Omental fat pad (tissue), 4 donors: ENCODE measurements at places on chromosomes 2 and 18.

DNA sequence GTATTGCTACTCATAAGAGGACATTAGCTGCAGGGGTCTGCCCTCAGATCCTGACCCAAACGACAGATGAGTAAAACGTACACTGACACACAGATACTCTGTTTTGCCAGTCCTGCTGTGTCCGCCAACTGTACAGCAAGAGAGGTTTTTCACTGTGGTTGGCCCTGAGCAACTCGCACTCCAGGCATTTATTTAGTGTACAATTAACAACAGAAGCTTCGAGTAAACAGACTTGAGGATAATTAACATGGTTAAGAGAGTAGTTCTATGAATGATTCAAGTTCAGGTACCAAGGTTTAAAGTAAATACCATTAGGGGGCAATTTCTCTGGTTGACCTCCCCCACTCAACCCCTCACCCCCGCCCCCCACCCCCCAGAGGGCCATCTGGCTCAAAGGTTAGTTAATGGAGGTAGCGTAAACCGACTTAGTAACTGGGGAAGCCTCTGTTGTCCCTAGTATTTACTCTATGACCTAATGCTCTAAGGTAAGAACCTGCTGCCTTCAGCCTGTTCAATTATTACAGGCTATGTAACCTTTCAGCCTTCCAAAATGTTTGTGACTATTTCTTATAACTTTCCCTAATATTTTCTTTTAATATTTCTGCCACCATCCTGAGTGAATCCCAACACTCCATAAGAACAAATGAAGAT lies 103.9 kb upstream of the XIRP2 start:
- no peak for DNase-seq

DNA sequence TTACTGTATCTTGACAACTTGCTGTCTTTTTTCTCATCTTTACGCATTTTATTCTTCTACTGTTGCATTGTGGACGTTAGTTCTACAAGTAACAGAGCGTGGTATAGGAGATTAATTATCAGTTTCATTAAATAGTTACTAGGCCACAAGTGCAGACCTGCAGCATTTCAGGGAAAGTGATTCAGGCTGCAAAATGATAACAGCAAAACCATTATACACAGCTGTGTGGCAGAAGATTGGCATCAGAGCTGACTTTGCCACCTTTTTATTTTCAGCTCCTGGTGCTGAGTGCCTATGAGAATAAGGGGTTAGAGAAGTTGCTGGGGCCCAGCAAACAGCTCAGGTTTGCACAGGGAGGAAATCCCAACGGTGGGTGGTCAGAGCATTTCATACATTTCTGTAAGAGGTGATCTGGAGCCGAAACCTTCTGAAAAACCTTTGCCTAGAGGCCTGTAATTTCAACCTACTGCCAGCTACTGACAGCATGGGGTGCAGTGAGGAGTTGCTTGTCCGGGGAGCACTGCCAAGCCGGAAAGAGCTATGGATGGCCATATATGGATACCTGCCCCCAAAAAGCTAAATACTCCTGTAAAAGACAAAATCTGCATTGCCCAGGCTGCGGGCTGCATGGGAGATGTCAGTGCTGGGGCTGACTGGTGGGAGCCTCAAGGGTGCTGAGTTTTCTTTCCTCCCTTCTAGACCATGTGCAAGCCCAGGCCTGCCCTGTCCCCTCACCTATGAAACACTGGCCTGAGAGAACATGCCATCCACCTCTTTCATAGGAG lies 2.7 kb upstream of the CCBE1 start:
- DNase-seq: no peak

DNA sequence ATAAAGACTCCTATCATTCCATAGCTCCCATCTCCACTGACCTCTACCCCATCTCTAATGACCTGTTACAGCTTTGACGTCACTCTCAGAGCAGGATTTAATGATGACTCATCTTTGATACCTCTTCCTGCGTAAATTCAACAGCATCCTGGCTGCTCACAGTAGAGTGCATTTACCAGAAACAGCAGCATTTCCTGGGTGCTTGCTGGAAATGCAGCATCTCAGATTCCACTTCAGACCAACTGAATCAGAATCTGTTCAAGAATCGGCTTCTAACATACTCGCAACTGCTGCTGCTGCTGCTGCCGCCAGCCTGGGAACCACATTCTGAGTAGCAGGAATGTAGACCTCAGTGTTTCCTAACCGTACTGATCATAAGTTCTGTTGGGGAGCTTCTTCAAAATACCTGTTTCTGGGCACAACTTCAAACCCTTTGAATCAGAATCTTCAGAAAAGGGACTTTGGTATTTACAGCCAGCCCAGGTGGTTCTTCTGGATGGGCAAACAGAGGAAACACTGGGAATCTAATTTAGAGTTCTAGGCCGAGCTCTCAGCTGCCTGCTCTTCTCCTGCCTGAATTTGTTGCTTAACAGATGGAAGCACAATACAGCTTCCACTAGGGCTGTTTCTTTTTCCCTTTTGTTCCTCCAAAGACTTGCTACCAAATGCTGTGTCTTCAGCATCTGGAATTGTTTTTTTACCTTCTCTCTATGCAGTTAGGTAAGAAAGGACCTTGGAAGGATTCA lies 241.4 kb downstream of the NCKAP5 start:
- DNase-seq: no peak

- no peak for DNase-seq
These were observed 186.0 kb downstream of the DPP10 start for GRCh38 chr2:114628481-114628880.

DNA sequence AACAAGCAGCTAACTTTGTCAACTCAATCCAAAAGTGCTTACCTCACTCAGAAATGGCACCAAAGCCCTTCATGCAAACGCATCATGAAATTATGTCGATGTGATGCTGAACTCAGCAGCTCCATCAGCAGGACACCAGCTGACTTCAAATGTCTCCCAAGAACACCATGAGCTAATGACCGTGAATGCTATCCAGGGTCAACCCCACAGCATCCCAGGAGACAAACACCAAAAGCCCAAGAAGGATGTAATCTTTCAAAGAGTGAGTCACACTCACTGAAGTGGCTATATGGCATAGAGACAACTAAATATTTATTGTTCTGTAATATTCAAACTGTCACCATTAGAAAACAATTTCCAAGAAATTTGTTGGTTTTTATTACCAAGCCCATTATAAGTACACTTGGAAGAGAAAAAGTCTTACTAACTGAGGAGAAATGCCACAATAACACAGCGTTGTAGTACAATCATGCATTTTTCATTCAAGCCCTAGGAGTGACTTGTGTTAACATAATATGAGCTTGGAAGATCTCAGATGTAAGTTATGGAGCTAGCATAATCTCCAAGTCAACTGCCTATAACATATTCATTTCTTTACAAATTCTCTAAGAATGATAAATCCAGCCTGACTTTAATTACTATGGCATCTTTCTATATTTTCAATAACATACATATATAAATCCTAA lies 165.0 kb upstream of the CCDC68 start:
- no peak for DNase-seq

DNA sequence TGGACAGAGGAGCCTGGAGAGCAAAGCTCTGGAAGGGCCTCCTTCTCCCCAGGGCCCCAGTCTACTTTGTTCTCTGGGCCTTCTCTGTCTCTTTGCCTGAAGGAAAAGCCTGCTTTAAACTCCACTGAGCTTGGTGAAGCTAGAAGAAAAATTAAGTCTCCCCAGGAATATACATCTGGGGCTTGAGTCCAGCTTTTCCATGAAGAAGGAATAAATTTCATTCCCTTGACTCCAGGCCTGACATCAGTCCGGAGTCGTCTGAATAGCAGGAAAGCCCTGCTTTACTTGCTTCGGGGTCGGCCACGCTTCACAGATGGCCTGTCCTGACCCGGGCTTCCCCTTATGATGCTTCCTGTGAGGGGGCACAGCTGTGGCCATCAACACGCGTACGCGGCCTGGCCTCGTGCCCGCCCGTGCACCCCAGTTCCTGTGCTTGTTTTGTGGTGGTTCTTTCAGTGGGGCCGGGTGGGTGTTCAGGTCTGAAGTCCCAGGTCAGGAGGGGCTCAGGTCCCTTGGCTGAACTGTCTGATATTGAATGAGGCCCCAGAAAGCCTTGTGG lies 73.6 kb downstream of the ACOXL start:
- no peak for DNase-seq

DNA sequence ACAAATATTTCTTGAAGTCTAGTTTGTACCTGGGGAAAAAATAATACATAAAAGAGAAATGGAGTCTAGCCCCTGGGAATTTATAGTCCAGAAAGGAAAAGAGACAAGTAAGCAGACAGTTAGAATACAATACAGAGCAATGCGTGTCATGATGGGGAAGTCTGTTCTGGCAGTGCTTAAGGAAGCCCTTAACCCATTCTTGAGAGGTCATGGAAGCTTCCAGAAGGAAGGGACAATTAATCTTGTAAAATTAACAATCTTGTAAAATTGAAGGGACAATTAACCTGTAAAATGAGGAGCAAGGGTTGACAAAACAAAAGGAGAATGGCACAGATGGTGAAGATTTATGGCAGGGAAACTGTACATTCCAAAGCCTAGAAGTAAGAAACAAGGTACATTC lies 66.7 kb downstream of the METTL4 start:
- no peak for DNase-seq

GRCh38 chr2:1639086-1639858 lies 105.0 kb downstream of the PXDN start:
- no peak for DNase-seq

DNA sequence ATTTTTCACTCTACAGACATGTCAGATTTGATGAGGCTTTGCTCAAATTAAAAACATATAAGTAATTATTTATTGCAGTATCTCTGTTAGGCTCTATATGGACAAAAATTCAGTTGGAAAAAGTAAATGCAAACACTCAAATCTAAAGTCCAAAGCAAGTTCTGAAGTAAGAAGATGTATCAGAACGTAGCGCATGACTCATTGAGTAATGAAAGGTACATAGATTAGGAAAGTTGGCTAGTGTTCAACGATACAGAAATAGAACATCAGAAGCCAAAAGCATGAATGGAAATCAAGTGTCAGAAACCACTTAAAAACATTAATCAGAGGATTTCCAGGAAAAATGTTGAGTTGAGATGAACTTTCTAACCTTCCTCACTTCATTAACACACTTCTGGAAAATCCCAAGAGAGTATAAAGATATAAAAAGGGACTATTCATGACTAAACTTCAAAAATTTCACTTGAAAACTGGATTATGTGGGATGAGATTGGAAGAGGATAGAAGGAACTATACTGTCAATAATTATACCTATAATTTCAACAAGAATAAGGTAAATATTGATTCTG lies 494.1 kb downstream of the LRRTM4 start:
- DNase-seq: no peak

DNA sequence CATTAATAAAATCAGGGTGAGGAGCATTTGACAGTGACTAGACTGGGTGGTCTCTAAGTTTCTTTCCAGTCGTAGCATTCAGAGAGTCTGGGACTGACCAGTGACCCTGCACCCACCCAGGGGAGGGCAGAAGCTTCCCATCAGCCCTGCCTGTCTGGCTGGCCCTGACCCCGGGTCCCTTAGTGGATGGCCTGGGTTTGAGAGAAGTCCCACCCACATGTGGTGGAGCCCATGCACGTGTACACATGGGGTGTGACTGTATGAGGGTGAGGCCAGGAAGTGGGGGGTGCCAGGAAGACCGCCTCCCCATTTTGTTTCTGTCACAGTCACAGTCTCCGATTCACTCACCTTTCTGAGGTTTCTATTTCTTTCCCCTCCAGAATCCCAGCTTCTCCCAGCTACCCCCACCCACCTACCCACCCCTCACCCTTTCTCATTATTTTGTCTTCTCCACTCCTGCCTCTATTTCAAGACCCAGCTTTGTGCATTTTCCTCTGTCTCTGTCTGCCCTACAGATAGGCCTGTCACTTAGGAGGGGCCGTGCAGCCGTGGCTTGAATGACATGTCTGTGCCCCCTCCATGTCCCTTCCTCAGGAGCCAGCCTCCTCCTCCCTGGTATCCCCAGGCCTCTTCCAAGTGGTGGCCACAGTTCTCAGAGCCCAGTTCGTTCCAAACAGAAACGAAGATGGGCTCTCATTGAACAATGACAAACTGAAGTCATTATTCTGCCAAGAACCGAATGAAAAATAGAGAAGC lies 13.6 kb downstream of the CIB4 start:
- DNase-seq: no peak

- no peak for DNase-seq
These were observed 5.8 kb downstream of the CAMKMT start for GRCh38 chr2:44367591-44367990.

GRCh38 chr2:4188561-4188960 lies 485.2 kb downstream of the DCDC2C start:
- DNase-seq: no peak
